ENCODE measurements at places on chromosomes 5 and 9.

- DNase-seq, result no peak
These were observed 530 bp downstream of the UCK1 start for GRCh38 chr9:131530546-131530919.

GRCh38 chr9:132077881-132078698 is 1.6 kb downstream of the MED27 start:
- DNase-seq, result no peak

DNA sequence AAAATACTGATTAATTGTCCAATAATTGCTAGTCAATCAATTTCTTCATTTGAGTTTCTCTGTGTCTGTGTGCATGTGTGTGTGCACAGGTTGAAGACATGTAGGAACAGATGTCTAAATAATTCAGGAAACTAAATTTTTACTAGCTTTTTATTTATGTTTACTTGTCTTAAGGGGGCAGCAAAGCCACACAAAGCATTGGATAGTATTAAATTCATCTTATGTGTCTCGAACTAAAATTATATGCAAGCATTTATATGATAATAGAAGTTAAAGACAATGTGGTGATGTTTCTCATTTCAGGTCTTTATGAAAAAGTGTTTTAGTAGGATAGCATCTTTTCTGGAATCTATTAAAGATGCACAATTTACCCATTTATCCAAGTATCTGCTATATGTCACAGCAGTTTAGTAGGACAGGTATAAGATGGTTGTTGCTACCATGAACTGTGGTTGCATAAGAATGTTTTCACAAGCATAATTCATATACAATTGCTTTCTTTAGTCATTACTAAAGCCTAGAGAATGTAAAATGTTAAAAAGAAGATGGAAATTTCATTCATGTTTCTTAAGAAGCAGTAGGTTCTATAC is 784.6 kb upstream of the NUDT12 start:
- DNase-seq, result no peak

GRCh38 chr9:127489471-127490115 is 38.3 kb downstream of the LRSAM1 start:
- no peak for DNase-seq

DNA sequence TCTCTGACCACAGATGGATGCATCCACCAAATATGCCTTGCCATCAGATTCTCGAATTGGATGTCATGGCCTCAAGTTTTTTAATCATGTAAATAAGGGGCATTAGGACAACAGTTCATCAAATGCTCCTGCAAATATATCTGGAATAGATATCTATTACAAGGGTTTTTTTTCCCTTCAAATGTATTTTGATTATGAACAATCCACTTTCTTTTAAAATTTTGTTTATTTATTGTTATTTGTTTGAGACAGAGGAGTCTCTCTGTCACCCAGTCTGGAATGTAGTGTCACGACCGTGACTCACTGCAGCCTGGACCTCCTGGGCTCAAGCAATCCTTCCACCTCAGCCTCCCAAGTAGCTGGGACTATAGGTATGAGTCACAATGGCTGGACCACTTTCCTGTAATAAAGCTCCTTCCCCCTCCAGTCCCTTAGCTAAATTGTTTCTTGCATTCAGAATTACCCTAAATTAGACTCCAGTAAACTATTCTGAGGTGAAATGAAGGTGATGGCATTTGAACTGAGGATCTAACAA is 1412.1 kb downstream of the EFNA5 start:
- DNase-seq, result no peak

DNA sequence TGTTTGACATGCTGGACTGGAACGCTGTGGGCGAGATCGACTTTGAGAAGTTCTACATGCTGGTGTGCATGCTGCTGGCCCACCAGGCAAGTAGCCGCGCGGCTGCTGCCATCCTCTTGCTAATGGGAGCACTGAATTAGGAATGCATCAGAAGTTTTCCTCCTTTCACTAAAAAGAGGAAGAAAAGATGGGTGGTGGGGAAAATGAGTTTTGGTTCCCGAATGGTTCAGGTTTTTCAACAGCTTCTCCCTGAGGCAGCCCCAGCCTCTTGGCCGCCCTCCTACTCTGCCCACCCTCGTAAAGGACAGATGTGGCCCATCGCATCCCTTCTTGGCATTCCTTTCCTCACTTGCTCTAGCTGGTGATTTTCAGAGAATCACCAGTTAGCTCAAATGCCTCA is 5.5 kb downstream of the EFCAB9 start:
- DNase-seq, result no peak

DNA sequence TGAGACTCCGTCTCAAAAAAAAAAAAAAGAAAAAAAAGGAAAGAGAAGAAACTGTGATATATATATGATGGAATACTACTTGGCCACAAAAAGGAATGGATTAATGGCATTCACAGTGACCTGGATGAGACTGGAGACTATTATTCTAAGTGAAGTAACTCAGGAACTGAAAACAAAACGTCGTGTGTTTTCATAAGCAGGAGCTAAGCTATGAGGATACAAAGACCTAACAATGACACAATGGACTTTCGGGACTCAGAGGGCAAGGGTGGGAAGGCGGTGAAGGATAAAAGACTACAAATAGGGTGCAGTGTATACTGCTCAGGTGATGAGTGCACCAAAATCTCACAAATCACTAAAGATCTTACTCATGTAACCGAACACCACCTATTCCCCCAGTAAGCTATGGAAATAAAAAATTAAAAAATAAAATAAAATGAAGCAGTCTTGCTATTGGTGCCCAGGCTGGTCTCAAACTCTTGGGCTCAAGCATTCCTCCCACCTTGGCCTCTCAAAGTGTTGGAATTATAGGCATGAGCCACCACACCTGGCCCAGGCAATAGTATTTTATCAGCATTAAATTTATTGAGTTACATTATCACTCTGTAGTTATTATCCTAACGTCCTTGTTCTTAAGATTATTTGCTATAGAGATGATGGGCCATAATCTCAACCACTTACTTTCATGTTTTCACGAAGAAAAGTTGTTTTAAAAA is 71.5 kb upstream of the GPBP1 start:
- no peak for DNase-seq

DNA sequence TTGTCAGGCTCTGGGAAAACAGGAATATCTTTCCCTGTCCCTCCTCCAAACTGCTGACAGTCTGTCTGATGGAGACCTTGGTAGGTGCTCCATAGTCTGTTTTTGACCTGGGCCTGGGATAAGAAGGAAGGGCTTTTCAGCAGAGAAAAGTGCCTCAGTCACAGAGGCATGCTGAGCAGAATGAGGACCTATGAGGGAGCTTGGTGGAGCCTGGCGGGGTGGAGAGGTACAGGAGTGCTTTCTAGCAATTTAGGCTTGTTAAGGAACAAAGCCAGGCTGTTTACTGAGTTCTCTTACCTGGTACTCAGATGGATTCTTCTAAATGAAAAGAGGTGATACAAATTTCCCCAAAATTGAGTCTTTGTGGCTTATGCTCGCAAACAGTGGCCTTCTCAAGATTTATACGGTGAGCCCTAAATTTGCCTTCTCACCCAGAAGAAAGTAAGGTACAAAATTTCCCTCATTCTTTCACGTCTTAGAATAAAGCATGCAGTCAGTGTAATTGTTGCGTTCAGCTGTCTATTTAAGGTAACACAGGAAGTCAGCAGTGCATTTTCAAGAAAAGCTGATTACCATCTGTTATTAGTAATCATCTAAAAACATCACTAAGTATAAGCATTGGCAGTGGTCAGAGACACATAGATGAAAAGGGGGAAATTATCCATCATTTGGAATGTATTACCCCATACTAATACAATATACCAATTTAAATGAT is 28.6 kb upstream of the IL13 start:
- no peak for DNase-seq

DNA sequence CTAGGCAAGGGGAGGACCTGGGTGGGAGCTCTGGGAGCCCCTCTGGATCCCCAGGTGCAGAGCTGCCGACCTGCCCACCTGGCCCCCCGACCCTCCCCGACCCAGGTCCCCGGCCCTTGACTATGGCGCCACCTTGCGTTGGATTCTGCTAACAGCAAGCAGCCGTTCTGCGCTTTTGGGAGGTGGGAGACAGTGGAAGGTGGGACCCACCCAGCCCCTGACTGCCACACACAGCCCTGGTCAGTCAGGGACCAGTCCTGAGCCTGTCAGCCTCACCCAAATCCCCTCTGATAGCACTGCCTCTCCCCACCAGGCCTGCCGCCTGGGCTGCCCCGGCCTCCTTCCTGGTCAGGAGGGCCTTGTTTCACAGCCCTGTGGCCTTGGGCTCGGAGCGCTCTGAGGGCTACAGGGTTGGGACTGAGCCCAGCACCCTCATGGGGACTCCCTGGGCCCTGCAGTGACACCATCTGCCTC is 77.9 kb downstream of the HMCN2 start:
- peak; percentile 14 for DNase-seq

DNA sequence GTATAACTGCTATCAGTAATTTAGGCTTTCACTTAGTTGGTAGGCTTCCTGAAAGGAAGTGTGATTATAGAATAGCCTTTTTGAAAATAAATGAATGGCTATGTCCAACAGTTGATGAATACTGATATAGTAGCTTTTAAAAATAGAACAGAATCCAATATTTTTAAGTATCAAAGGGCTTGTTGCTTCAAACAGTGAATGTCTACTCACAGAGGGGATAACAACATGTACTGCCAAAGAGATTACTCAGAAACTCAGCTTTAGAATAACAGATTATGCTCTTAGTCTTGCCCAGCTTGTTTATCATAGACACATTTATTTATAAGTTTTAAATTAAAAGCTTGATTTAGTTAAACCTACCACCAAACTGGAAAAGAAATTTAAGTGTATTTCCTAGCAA is 132.6 kb downstream of the XRCC4 start:
- no peak for DNase-seq

- no peak for DNase-seq
These were observed 135.5 kb downstream of the PRR16 start for GRCh38 chr5:120599576-120599975.

GRCh38 chr5:15794052-15794985 is 294.3 kb downstream of the FBXL7 start:
- DNase-seq, result no peak

- no peak for DNase-seq
These were observed 43.0 kb upstream of the NOTCH1 start for GRCh38 chr9:136588663-136589464.

DNA sequence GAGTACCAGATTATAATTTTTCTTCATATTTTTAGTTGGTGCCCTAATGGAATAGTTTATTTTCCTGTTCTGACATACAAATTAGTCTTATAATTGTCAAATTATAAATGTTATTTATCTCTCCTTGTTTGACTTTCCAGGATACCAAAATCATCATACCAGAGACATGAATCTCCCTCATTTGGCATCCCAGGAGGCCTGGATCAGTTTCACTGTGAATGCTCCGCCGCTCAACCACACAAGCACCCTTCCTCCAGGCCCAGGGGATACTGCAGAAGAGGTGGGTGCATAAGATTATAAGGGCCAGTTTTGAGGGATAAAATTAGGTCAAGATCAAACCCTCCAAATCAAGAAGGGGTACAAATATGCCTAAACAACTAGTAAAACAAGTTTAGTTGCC is 1229.3 kb downstream of the CDH12 start:
- no peak for DNase-seq

DNA sequence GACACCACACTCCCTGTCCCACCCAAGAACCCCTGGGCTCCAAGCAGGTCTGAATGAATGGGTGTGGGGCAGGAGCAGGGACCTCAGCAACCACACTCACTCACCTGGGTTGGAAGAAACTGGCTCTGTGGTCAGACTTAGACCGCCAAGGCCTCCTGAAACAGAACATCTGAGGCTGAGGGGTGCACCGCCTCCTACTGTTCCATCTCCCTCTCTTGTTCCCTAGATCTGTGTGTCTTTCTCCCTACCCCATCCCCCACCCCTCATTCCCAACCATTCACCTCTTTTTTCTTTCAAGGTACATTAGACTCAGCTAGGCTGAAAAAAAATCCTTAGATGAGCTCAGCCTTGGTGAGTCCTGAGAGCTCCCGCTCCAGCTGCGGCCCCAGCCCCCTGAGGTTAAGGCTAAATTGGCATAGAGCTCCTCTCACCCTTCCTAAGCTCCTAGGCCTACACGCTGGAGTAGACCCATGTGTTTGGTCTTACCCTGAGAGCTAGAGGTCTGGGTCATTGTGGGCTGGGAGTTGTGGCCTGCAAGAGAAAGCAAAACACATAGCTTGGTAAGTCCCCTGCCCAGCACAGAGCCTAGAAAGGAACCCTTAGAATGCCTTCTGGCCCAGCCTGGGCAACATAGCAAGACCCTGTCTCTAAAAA is 4.8 kb downstream of the ECSCR start:
- DNase-seq, result no peak

GRCh38 chr5:7435503-7435902 is 39.6 kb downstream of the ADCY2 start:
- no peak for DNase-seq

GRCh38 chr9:108217431-108218349 is 638.1 kb downstream of the ACTL7B start:
- no peak for DNase-seq

DNA sequence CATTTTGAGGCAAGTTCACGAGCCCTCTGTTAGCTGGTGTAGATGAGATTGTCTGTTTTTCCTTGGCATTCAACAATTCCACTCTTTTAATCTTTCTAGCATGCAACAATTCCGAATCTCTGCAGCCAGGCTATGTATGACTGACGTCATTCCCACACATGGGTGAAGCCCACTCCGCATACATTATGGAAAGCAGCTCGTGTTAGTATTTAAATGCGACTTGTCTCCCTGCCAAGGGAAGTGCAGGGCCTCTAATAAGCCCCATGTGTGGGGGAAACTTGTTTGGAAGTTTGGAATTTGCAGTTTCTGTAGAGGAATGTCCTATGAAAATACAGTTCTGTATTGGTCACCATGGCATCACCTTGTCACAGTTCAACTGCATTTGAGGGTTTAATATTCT is 146.0 kb upstream of the FBXL7 start:
- DNase-seq, result no peak

GRCh38 chr5:166377756-166378155 is 1913.7 kb upstream of the WWC1 start:
- no peak for DNase-seq
